CD4-positive, alpha-beta T cell (primary cell): ENCODE measurements at places on chromosomes 12 and 14. TPM values are rescaled to one million over a fixed set of nuclear protein-coding genes. Genes with fewer than 3 reads are reported as not detected.

TSPAN8 gene
- not detected for total RNA-seq

GRCh38 chr12:71870416-71870815 is 30.9 kb downstream of the TBC1D15 start:
- no peak for DNase-seq

JPH4 gene
- not detected for total RNA-seq

GRCh38 chr12:122848471-122849351 is 13.5 kb downstream of the HIP1R start:
- no peak for DNase-seq

DNA sequence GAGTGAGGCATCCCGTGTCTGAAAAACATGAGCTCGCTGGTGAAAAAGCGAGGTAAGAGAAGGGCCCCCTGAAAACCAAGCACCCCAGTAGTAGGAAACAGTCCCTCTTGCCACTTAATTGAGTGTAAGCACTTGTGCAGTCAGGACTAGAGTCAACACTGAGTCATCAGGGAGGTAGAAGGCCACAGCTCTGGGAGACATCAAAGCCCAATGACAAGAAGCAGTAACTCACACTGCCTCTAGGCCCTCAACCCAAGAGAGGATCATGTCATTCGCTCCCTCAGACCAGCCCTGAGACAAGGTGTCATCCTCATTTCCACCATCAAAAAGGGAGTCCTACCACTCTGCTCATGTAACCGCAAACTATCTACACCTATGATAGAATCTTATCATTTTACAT is 17.8 kb downstream of the POMT2 start:
- DNase-seq, result peak; percentile 9

SSPN gene
- total RNA-seq, result not detected

GRCh38 chr12:24730489-24730896 is 218.4 kb downstream of the BCAT1 start:
- DNase-seq, result no peak

GRCh38 chr14:33184587-33184986 is 245.9 kb downstream of the NPAS3 start:
- DNase-seq, result no peak

DUSP16 gene
- 35.6 TPM for total RNA-seq

TMCC3 gene
- 1.3 TPM for total RNA-seq

DNA sequence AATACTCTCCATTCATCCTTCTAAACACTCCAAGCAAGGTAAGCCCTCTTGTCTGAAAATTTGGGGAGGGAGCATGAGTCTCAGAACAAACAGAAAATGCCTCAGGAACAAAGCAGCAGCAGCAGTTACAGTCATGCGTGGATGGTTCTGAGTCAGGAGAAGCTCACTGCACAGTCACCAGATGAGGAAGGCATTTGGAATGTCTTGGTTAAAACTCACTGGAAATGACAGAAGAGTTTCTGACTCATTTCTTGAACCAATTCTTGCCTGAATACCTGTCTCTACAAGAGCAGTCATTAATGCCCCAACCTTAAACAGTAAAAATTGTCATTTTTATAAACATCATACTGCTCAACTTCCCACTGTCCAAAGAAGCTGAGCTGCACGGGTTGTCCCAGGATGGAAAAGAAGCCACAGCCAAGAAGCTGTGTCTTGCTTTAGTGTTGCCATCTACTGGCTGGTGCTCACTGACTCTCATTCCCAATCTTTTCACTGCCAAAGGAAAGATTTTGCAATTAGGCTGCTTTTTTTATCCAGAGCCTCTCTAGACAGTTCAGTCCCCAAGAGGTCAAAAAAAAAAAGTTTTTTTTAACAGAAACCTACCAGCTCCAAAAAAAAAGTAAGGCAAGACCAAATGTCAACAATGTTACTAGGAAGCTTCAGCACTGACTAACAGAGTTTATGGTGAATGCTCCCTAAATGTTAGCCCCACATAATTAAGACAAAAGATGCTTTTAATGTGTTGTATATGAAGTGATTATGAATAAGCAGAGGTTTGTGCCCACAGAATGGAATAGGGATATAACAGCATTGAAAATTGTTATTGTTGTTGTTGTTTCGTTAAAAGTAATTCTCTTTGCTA is 40.4 kb downstream of the KICS2 start:
- no peak for DNase-seq

- no peak for DNase-seq
Observed at GRCh38 chr14:26088275-26088674, 509.6 kb downstream of the NOVA1 start.

WNT5B gene
- not detected for total RNA-seq

DNA sequence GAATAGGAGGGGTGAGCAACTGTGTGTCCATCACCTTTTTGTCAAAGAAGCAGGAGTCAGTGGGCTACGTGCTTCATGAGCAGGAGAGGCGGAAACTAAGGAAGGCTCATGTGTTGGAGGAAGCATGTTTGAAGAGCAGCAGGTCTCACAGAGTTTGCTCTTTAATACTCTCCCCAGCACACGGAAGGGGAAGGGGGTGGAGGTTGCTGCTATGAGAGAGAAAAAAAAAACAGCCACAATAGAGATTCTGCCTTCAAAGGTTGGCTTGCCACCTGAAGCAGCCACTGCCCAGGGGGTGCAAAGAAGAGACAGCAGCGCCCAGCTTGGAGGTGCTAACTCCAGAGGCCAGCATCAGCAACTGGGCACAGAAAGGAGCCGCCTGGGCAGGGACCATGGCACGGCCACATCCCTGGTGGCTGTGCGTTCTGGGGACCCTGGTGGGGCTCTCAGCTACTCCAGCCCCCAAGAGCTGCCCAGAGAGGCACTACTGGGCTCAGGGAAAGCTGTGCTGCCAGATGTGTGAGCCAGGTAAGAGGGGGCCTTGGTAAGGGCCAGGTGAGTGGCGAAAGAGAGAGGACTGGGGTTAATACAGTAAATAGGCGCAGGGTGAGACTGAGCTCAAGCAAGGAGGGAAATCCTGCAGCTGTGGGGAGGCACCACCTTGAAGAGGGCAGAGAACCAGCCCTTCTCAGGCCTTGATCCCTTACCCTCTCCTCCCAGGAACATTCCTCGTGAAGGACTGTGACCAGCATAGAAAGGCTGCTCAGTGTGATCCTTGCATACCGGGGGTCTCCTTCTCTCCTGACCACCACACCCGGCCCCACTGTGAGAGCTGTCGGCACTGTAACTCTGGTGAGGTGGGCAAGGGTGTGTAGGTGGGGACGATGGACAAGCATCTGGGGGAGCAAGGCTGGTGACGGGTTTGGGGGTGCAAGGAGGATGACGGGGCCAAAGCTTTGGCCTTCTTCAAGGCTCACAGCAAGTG is at the start of gene CD27:
Gene CD27 (plus strand): TSS at position 252 of the 985 bp plus-strand sequence. CDS start 141 bp downstream, at position 393.
- DNase-seq, result peak; percentile 68

DNA sequence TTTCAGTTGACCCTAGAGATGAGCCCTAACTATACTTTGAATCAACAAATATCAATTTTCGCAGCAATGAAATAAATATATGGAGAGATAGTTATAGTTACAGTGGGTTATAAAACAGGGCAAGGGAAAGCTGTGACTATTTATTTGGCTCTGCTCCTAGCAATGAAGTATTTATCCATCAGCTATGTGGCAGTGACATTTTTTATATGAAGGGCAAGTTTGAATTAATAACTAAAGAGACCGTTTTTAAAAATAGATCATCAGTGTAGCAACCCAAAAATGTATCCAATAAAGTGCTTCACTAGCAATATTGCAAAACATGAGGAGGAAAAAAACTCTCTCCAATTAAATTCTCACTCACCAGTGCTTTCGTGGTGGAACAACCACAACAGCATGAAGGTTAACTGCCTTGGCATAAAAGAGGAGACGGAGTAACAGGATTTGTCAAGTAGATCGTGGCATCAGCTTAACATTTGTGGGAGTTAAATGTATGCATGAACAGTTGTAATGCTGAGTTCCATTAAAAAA is 58.1 kb upstream of the NUDT4 start:
- no peak for DNase-seq

DNA sequence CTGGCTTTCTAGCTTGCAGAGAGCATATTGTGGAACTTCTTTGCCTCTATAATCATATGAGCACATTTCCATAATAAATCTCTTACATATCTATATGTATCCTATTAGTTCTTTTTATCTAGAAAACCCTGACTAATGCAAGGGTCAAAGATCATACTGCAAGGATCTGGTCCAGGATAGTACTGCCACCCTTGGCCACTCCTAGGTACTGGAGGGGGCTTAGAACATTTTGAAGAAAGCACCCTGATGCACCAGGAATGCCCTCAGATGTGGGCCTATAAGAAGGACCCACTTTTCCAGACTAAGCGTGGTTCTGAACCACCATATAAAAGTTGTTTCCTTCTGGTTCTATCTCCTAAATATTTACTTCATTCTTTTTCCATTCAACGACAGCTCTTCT is 14.6 kb downstream of the ATXN7L3B start:
- DNase-seq, result no peak

- DNase-seq, result no peak
Observed at GRCh38 chr12:57090490-57090889, 1.6 kb downstream of the NAB2 start.

DBX2 gene
- total RNA-seq, result not detected

DNA sequence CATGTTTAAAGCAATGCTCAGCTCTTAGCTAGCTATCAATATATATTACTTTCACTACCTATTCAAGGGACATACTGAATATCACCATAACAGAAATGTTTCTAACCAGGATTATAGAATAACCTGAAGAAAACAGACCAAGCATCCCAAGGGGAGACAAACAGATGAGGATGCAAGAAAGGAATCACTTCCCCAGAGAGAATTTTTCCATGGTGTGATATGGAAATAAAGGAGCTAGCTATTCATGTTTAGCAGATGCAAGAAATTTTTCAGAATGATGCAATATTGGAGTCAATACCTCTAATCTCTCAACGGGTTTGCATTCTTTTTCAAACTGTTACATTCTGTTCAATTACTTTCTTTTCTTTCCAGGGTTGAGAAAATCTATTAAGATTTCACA is 538.9 kb upstream of the FLRT2 start:
- no peak for DNase-seq

- no peak for DNase-seq
Observed at GRCh38 chr14:37027188-37027824, 145.1 kb downstream of the SLC25A21 start.

- no peak for DNase-seq
Observed at GRCh38 chr12:68794653-68795251, 13.2 kb upstream of the MDM2 start.

GRCh38 chr14:89651805-89652204 is 234.8 kb upstream of the FOXN3 start:
- no peak for DNase-seq

GRCh38 chr14:66401449-66402095 is 84.6 kb upstream of the CCDC196 start:
- no peak for DNase-seq

NRXN3 gene
- not detected for total RNA-seq

DLK1 gene
- not detected for total RNA-seq

OR4N5 gene
- not detected for total RNA-seq

DNA sequence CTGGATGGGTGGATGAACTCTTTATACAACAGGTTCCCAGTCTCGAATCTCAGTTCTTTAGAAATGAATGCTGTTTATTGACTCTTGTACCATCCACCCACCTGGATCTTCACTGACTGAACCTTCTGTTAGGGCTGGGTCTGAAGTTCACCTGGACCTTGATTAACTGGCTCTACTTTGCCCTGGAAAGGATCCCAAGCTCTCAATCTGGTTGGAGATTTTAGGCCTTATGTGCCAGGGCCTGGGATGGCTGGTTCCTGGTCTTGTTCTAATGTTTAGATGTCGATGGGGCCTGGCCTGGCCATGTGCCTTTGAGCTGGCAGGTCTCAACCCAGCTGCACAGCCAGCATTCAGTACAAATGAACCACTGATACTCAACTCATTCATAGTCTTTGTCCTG is 76.5 kb upstream of the MED13L start:
- DNase-seq, result no peak

EPS8 gene
- 0.80 TPM for total RNA-seq

- DNase-seq, result no peak
Observed at GRCh38 chr14:68270342-68270741, 450.8 kb downstream of the RAD51B start.

- DNase-seq, result no peak
Observed at GRCh38 chr14:80621701-80622100, 319.8 kb downstream of the CEP128 start.

DNA sequence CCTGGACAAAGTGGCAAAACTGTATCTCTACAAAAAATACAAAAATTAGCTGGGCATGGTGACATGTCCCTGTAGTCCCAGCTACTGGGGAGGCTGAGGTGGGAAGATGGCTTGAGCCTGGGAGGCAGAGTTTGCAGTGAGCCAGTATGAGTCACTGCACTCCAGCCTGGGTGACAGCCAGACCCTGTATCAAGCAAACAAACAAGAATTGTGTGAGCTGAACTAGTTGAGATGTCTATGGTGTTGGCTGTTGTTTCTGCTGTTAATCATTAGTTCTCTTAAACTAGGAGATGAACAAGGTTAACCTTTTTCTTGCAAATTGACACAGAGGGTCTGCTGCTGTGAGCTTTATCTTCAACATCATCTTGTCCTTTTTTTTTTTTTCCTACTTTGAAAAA is 23.6 kb downstream of the RASSF3 start:
- DNase-seq, result no peak

- DNase-seq, result no peak
Observed at GRCh38 chr12:52656616-52657015, 4.6 kb upstream of the KRT2 start.

DNA sequence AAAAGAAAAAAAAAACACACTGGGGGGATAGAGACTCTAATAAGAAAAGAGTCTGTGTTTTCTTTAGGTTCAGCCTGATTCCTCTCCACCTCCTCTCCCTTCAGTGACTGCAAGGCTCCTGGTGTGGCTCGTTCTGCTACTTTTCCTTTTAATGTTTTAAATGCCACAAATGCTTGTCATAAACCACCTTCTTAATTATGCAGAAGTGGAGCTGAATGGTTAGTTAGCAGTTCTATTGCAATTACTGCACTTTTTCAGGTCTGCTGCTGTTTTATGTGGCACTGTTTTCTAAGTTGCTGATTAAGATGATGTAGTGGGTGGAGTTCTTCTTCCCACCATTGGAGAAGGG is 878.1 kb downstream of the DIO2 start:
- DNase-seq, result no peak

DNA sequence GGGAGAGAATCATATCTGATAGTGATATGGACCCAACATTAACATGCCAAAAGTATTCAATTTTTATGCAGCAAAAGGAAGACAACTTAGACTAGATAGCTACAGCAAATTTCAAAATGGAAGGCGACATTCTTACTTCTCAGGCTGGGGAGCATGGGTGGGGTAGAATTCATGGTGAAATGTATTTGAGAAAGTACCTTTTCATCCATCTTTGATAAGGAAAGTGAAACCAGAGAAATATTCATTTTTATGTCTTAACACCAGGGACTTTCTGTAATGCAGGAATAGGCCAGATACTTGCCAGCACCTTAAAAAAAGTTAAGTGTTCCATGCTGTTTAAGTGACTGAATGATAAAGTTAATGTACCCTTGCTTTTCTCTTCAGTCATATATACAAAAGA is 13.4 kb downstream of the BTG1 start:
- no peak for DNase-seq

DNA sequence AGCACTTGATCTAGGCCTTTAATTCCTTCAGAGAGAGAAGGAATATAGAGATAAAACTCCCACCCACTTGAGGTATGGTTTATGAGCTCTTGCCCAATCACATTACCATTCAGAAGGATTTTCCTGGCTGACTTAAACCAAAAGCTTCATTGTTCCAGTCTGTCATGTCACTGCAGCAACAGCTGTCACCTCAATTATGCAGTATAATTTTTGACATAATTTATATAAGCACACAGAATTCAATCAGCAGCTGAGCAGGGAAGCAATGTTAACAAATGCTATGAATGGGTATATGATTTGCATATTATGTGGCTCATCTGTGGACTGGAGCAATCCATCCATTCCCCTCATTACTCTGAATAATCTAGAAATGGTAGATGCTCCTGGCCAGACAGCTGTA is 40.3 kb downstream of the CBX5 start:
- DNase-seq, result no peak
